ENCODE measurements at places on chromosomes 2 and 18.

- no peak for DNase-seq
Measured at GRCh38 chr2:217949447-217949846, 53.3 kb downstream of the TNS1 start.

- no peak for DNase-seq
Measured at GRCh38 chr18:56927786-56928185, 219.1 kb upstream of the BOD1L2 start.

- no peak for DNase-seq
Measured at GRCh38 chr2:196286821-196287220, 115.4 kb upstream of the STK17B start.

- no peak for DNase-seq
Measured at GRCh38 chr2:127360242-127360641, 27.5 kb downstream of the MAP3K2 start.

DNA sequence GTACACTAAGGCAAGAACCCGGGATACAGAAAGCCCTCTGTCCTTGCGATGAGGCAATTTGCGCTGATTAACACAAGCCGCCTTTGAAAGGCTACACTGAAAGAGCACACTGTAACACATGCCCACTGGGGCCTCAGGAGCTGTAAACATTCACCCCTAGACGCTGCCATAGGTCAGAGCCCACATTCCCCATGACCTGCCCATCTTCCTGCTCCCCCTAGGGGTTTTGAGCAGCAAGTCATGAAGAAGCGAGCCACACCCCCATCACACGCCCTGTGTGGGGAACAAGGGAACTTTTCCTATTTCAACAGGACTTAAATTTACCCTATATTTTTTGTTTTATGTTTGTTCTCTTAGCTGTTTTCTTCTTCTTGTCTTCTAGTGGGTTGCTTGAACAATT lies 47.8 kb upstream of the SLC4A10 start:
- no peak for DNase-seq

DNA sequence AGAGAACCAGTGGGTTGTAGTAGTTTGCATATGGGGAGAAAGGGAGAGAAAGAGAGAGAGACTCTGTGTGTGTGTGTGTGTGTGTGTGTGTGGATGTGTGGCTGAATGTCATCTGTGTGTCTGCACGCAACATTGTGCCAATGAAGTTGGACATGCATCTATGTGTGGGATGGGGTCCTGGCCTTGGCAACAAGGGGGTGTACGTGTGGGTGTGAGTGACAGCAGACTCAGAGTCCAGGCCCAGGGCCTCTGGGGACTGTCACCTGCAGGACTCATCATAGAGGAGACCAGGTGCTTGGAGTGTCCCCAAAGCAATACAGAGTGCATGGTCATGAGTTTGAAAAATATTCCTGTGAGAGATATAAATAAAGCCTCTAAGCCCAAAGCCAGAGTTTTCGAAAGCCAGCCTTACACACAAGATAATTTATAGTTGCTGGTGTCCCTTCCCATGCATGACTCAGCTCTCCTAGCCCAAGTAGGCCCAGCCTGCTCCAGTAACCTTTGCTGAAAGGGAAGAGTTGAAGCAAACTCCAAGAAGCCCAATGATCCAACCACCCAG lies 59.9 kb downstream of the TNP1 start:
- peak; percentile 71 for DNase-seq

DNA sequence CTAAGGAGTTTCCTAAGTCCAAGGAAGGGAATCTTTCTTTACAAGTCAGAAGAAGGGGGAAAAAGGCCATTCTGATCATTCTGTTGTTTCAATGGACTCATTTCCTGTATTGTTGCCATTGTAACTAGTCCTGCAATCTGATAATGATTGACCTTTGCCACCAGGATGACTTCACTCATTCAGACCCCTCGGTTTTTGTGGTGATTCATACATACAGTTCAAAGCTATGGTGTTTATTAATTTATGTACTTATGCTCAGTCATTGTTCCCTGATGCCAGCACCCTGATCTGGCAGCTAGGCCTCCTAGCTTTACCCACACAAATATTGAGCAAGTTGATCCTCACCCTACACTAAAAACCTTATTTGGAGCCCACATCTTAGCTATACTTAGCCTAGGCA lies 57.6 kb upstream of the ZNF519 start:
- peak; percentile 6 for DNase-seq

DNA sequence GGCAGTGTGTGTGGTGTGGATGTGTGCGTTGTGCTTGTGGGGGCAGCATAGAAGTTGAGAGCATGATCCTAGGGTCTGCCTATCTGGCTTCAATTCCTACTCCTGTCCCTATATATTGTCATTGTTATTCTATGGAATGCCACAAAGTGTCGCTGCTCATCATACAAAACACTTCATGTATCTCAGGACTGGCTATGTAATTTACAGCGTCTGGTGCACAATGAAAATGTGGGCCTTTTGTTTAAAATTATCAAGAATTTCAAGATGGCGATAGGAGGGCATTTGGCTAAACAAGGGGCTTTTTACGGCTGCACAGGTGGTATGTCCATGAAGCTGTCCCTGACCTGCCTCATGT lies 3.4 kb downstream of the SERPINB2 start:
- DNase-seq: peak; percentile 27

GRCh38 chr2:30136764-30137444 lies 9.9 kb upstream of the YPEL5 start:
- DNase-seq: no peak

DNA sequence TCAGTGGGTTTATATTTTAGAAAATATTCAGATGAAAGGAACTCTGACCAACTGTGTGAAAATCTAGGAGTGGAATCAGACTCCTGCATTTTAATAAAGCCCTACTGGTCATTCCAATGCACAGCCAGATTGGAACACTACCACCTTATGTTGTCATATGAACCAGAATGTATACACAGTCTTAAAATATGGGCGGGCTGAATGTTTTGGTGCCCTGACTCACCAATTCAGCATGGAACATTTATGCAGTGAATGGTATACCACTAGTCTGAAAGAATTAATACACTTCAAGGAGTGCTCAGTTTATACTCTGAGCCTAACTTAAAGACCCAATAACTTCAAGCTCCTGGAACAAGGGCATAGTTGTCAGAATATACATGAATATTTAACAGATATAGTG lies 280.9 kb upstream of the TCF4 start:
- peak; percentile 84 for DNase-seq

DNA sequence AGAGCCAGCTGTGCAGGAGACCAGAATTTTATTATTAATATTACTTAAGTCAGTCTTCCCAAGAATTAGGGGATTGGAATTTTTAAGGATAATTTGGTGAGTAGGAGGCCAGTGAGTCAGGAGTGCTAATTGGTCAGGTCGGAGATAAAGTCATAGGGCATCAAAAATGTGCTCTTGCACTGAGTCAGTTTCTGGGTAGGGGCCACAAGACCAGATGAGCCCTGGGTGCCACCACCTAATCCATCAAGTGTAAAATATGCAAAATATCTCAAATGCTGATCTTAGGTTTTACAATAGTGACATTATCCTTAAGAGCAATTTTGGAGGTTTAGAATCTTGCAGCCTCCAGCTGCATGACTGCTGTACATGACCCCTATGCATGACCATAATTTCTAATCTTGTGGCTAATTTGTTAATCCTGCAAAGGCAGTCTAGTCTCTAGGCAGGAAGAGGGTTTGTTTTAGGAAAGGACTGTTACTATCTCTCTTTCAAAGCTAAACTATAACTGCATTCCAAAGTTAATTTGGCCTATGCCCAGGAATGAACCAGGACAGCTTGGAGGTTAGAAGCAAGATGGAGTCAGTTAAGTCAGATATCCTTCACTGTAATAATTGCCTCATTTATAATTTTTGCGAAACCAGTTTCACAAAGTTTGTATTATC lies 215.9 kb downstream of the RNF152 start:
- DNase-seq: peak; percentile 66

DNA sequence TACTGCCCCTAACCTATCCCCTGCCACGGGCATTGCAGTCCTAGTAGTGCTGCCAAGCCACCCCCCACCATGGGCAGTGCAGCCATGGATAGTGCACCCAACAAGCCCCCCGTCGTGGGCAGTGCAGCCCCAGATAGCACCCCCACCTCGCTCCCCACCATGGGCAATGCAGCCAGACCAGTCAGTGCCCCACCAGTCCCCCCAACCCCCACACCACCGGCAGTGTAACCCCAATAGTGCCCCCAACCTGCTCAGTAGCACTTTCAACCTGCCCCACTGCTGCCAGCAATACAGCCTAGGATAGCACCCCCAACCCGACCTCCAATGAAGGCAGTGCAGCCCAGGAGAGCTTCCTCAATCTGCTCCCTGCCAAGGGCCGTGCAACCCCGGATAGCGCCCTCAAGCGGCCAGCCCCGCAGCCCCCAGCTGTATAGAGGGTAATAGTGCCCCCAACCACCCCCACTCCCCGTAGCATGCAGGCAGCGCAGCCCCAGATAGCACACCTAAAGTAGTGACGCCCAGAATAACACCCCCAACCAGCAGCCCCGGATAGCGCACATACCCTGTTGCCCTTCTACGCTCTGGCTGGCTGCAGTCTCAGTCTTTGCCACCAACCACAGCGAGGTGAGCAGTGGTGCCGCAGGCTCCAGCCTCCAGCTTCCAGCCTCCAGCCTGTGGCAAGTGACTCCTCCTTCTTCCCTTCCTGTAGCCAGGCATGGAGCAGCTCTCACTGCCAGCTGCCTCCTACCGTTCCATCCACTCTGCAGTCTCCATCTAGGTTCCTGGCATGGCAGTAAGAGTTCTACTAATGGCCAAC lies 45.4 kb upstream of the ANKRD62 start:
- DNase-seq: no peak

DNA sequence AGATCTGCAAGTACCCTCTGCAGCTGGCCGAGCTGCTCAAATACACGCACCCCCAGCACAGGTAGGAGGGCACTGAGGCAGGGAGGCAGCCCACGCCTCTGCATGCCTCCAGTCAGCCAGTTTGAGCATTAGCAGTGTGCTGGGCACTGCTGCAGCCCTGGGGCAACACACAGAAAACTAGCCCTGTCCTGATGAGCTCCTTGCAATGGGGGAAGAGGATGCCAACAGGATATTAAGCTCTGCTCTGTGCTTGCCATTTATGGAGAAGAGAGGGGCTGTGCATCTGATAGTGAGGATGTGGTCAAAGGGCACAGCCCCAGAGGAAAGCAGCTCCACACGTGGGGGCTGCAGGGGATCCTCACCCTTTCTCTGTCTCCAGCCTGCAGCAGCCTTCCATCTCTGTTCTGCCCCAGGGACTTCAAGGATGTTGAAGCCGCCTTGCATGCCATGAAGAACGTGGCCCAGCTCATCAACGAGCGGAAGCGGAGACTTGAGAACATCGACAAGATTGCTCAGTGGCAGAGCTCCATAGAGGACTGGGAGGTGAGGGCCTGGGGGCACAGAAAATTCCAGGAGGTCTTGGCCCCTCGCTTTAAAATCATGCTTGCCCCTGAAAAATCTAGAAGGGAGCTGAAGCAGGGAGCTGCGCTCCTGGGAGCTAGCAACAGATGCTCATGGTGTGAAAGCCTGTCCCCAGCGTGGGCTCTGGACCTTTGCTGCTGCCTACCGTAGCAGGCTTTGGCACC lies 51.7 kb downstream of the FAM168B start:
- DNase-seq: no peak

DNA sequence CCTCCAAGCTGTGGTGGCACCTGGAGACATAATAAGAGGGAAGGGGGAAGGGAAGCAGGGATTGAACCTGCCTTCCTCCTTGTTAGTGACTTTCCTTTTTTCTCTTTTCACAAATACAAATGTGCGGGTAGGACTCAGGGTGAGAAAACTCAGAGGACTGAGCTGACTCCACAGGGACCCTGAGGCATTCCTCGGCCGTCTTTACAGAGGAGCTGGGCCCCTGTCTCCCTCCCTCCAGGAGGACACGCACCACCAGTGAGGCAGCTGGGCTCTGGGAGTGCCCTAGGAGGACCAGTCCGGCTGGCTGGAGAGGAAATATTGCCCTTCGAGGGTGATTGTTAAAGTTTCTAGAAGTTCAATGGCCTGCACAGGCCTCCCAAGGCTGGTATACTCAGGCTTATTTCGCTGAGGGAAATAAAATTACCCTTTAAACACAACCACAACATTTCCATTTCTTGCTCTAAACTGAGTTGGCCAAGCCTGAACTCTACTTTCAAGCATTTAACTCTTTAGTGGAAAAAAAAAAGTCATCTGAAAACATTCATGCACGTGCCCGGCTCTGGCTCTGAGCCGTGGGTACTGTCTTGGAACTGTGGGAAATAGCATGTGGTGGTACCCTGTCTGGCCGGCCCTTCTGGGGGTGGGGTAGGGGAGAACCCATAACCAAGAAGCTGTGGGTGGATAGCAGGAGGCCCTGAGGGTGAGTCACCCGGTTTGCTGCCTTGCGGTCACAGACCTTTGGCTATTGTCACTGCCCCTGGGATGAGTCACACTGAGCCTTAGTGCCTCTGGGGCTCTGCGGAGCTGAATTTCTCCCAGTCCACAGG lies 116.0 kb downstream of the COPS8 start:
- DNase-seq: peak; percentile 81

DNA sequence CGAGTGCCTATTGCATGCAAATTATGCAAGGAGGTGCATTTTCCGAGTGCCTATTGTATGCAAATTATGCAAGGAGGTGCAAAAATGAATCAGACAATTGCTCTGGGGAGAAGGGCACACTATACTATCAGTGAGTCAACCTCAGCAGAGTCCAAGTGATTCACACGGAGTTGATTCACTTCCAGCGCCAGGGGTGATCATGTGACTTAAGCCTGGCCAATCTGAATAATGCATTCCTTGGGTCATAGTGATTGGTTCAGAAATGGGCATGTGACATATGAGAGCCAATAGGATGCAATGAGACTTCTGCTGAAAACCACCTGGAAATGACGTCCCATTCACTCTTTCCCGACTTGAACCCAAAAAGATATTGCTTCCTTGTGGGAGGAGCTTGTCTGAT lies 152.2 kb downstream of the DAW1 start:
- DNase-seq: no peak

GRCh38 chr2:132877923-132878322 lies 207.9 kb upstream of the LYPD1 start:
- no peak for DNase-seq

- DNase-seq: no peak
Measured at GRCh38 chr2:67459761-67460160, 62.6 kb downstream of the ETAA1 start.

DNA sequence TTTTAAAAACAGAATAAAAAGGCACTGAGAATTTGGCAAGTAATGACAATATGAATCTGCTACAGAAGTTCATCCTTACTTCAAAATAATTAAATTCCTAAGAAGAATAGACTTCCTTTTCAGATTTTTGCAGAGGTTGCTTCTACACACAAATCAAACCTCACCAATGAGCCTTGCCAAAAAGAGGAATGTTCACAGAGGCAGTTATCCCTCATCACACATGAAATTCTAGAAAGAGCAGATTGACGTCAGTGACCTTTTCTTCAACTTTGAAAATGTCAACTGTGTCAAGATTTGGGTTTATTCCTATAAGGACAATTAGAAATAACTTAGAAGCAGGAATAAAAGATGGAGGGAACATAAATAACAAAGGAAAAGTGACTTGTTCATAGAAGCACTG lies 64.6 kb downstream of the MBD2 start:
- no peak for DNase-seq
